Upper lobe of right lung (tissue), 1 donor: ENCODE measurements at places on chromosomes 3 and 15. TPM values are rescaled to one million over a fixed set of nuclear protein-coding genes. Genes with fewer than 3 reads are reported as not detected.

Gene UTS2B
- total RNA-seq = 0.75 TPM

DNA sequence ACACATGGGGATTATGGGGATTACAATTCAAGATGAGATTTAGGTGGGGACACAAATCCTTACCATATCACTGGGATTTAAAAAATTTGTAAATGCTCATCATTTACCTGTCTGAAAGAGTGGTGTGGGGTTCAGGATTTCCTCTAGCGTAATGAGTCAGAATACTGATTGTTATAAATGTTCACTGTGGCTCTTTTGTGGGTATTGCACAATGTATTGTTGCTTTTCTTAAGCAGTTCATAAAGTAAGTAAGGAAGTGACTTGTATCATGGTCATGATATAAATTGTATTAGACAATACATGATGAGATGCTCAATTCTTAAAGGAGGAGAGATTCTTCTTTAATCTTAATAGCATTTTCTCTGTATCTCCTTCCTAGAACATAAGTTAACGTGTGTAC, 262.1 kb downstream of the CNTN4 start:
- DNase-seq = no peak
- H3K27me3 ChIP-seq = no peaks in the 10 kb centered on the region
- H3K4me3 ChIP-seq = no peak overlapping the region
- no peaks in the 10 kb centered on the region for H3K36me3 ChIP-seq
- no peaks in the 10 kb centered on the region for H3K4me1 ChIP-seq

GRCh38 chr3:141103503-141103902, 52.4 kb downstream of the SPSB4 start:
- no peak overlapping the region for H3K4me3 ChIP-seq
- H3K36me3 ChIP-seq = no peaks in the 10 kb centered on the region
- no peak for DNase-seq
- no peaks in the 10 kb centered on the region for H3K27me3 ChIP-seq
- no peaks in the 10 kb centered on the region for H3K4me1 ChIP-seq

DNA sequence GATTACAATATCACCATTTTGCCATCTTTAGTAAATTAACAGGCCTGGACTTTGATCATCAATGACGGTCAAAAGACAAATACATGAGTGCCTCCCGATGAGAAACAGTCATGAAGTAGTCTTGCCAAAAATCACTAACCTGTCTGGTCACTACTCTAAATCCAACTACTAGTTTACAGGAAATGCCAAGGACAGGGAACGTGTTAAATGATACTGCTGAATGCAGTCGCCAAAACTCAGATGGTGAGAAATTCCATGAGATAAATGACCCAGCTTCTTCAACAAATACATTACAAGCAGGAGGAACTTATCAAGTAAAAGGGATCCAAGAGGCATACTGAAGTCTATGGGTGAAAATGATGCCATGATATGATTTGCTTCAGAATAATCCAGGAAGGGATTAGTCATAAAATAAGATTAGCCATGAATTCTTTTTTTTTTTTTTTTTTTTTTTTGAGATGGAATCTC, 35.8 kb upstream of the ATP13A3 start:
- no peaks in the 10 kb centered on the region for H3K36me3 ChIP-seq
- no peaks in the 10 kb centered on the region for H3K27me3 ChIP-seq
- H3K27ac ChIP-seq = no peak overlapping the region
- no peak overlapping the region for H3K4me3 ChIP-seq
- no peak for DNase-seq

DNA sequence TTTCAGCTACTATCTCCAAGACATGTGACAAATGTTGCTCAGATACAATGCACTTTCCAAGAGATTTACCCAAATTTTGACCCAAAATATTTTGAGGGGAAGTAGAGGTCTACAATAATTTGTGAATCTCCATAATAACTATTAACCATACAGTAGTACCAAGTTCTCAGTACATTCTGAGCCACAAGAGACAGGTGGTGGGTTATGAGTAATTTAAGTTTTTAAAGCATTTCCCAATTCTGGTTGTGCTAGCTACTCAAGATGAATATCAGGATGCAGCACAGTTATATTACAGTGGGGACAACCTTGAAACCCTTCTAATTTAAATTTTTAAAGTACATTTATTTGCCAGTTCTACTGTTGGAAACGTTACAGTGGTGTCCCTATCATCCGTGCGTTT, 92.2 kb upstream of the MITF start:
- peaks cover 22% of the 10 kb centered on the region for H3K4me1 ChIP-seq
- H3K36me3 ChIP-seq = no peaks in the 10 kb centered on the region
- no peak overlapping the region for H3K27ac ChIP-seq

- H3K4me3 ChIP-seq = no peak overlapping the region
- H3K27me3 ChIP-seq = no peaks in the 10 kb centered on the region
- H3K27ac ChIP-seq = no peak overlapping the region
Measured at GRCh38 chr3:62151591-62151990, 221.8 kb downstream of the FEZF2 start.

Gene CXCR6
- total RNA-seq = 4.7 TPM

Gene CCDC39
- not detected for total RNA-seq

GRCh38 chr3:114294940-114295480, 1.2 kb downstream of the TIGIT start:
- H3K36me3 ChIP-seq = no peaks in the 10 kb centered on the region
- H3K27me3 ChIP-seq = no peaks in the 10 kb centered on the region
- H3K27ac ChIP-seq = no peak overlapping the region

Gene COL7A1
- total RNA-seq = 3.7 TPM

DNA sequence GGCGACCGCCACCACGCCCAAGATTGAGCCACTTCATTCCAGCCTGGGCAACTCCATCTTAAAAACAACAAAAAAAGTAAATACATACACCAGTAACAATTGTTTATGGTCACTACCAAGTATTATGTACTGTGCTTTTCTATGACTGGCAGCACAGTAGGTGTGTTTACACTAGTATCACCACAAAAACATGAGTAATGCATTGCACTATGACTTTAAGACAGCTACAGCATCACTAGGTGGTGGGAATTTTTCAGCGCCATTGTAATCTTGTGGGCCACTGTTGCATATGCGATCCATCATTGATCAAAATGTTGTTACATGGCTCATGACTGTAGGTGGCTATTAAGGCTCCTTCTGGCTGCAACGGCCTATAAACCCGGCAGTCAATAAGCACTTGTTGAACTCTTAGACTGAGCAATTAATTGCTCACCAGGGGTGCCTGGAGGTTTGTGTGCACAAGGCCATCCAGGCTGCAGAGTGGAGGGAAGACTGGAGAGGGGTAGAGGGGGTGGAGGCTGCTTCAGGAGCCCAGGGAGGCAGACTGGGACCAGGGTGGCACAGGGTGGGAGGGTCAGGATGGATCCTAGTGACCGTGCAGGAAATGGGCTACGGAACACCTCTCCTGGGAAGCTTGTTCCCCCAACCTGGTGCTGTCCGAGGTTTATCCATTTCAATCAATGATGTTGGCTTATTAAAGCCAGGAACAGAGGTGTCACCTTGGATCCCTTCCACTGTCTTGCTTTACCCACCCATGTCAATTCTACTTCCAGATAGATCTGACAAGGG, 17.9 kb upstream of the COPG1 start:
- H3K36me3 ChIP-seq = no peaks in the 10 kb centered on the region
- no peaks in the 10 kb centered on the region for H3K27me3 ChIP-seq
- H3K27ac ChIP-seq = peak overlapping the region; percentile 78
- DNase-seq = no peak
- peaks cover 33% of the 10 kb centered on the region for H3K4me1 ChIP-seq

Gene ERC2
- 1.4 TPM for total RNA-seq

Gene SAMD7
- total RNA-seq = not detected

Gene C2CD4A
- 0.14 TPM for total RNA-seq

GRCh38 chr15:82045179-82045891, 483 bp downstream of the MEX3B start:
- H3K4me1 ChIP-seq = peaks cover 16% of the 10 kb centered on the region
- no peaks in the 10 kb centered on the region for H3K27me3 ChIP-seq
- no peak for DNase-seq
- peak overlapping the region; percentile 65 for H3K4me3 ChIP-seq
- H3K27ac ChIP-seq = peak overlapping the region; percentile 78
- no peaks in the 10 kb centered on the region for H3K36me3 ChIP-seq

GRCh38 chr15:63763476-63764123, 70.1 kb downstream of the HERC1 start:
- H3K27me3 ChIP-seq = no peaks in the 10 kb centered on the region
- H3K36me3 ChIP-seq = peaks cover 8% of the 10 kb centered on the region
- no peak for DNase-seq

- H3K27me3 ChIP-seq = no peaks in the 10 kb centered on the region
- H3K36me3 ChIP-seq = no peaks in the 10 kb centered on the region
- no peak overlapping the region for H3K27ac ChIP-seq
- DNase-seq = no peak
- H3K4me1 ChIP-seq = no peaks in the 10 kb centered on the region
- H3K4me3 ChIP-seq = no peak overlapping the region
Measured at GRCh38 chr3:10351013-10351735, 30.3 kb upstream of the SEC13 start.

DNA sequence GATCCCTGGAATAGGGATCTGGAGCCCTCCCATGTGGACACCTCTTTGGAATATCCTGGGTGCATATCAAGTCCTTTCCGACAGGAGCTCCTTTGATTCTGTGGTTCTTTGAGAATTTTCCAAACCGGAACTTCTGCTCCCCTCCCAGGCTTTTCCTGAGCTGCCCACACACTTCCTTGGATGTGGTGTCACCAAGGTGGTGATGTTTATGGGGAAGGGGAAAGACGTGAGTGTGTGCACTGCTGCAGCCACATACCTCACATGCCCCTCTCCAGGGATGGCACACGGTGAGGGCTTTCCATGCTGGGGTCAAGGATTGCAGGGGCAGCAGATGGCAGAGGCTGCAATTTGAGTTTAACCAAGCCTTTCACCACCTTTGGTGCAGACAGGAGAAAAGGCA, 27.9 kb upstream of the PSTPIP1 start:
- DNase-seq = no peak
- H3K27me3 ChIP-seq = peaks cover 4% of the 10 kb centered on the region
- no peak overlapping the region for H3K27ac ChIP-seq

DNA sequence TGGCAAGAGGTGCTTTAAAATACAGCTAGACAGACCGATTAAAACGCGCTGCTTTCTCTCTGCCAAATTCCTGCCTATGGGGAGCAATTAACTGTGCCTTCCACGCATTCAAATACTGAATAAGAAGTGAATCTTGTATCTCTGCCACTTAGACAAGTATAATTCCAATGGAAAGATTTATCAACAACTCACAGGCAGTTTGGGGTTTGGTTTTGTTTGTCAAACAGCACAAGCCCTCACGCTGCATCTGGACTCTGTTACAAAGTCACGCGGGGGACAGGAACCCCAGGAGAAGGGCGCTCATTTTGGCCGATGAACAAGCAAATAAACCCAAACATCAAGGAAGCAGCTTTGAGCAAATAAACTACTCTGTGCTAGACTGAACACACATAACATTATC, 61.8 kb upstream of the TMCO5A start:
- H3K27ac ChIP-seq = no peak overlapping the region
- no peak overlapping the region for H3K4me3 ChIP-seq
